ENCODE measurements at places on chromosomes 1 and 21. TPM values are rescaled to one million over a fixed set of nuclear protein-coding genes. Genes with fewer than 3 reads are reported as not detected.

The NIBAN1 gene
- total RNA-seq, result 154 TPM

The CRYAA gene
- not detected for total RNA-seq

The PTPRC gene
- total RNA-seq, result not detected

The PDC gene
- not detected for total RNA-seq

The TNFRSF18 gene
- not detected for total RNA-seq

The TMEM52 gene
- 2.8 TPM for total RNA-seq

The ITLN2 gene
- total RNA-seq, result not detected

The TBX19 gene
- total RNA-seq, result 0.47 TPM

The GLIS1 gene
- total RNA-seq, result 0.05 TPM

The USH2A gene
- 0.02 TPM for total RNA-seq

The CELA3A gene
- not detected for total RNA-seq

The KLF18 gene
- total RNA-seq, result not detected

The TSPAN1 gene
- 0.07 TPM for total RNA-seq

The SYNC gene
- total RNA-seq, result 1.4 TPM

The TMEM240 gene
- total RNA-seq, result 0.67 TPM

The OLIG2 gene
- total RNA-seq, result not detected

The PGLYRP3 gene
- not detected for total RNA-seq

The SAMSN1 gene
- not detected for total RNA-seq

The IL20 gene
- not detected for total RNA-seq

The MSH4 gene
- total RNA-seq, result 0.10 TPM

The PCSK9 gene
- not detected for total RNA-seq

All from NCI-H460 (cell line).